Hepatocyte (in vitro differentiated cells): ENCODE measurements at places on chromosomes 2 and 18.

- H3K4me3 ChIP-seq: no peak overlapping the region
- no peaks in the 10 kb centered on the region for H3K36me3 ChIP-seq
Measured at GRCh38 chr2:10909050-10909995, 2.4 kb upstream of the KCNF1 start.

- peak; percentile 67 for DNase-seq
- no peak overlapping the region for H3K4me3 ChIP-seq
- no peak overlapping the region for H3K27ac ChIP-seq
- no peaks in the 10 kb centered on the region for H3K36me3 ChIP-seq
- H3K4me1 ChIP-seq: peaks cover 41% of the 10 kb centered on the region
Measured at GRCh38 chr2:215830304-215830703, 183.0 kb downstream of the MREG start.

- no peaks in the 10 kb centered on the region for H3K27me3 ChIP-seq
- H3K4me3 ChIP-seq: no peak overlapping the region
- H3K4me1 ChIP-seq: no peaks in the 10 kb centered on the region
- no peaks in the 10 kb centered on the region for H3K36me3 ChIP-seq
- DNase-seq: no peak
- H3K27ac ChIP-seq: no peak overlapping the region
Measured at GRCh38 chr18:78607784-78608183, 371.8 kb upstream of the SALL3 start.

- no peaks in the 10 kb centered on the region for H3K36me3 ChIP-seq
- DNase-seq: no peak
- no peak overlapping the region for H3K27ac ChIP-seq
- H3K27me3 ChIP-seq: no peaks in the 10 kb centered on the region
Measured at GRCh38 chr2:6808426-6808825, 57.3 kb downstream of the CMPK2 start.

- H3K4me3 ChIP-seq: no peak overlapping the region
- H3K36me3 ChIP-seq: no peaks in the 10 kb centered on the region
- DNase-seq: no peak
- no peaks in the 10 kb centered on the region for H3K27me3 ChIP-seq
- peaks cover 3% of the 10 kb centered on the region for H3K4me1 ChIP-seq
Measured at GRCh38 chr18:48569139-48569914, 30.5 kb downstream of the CTIF start.

DNA sequence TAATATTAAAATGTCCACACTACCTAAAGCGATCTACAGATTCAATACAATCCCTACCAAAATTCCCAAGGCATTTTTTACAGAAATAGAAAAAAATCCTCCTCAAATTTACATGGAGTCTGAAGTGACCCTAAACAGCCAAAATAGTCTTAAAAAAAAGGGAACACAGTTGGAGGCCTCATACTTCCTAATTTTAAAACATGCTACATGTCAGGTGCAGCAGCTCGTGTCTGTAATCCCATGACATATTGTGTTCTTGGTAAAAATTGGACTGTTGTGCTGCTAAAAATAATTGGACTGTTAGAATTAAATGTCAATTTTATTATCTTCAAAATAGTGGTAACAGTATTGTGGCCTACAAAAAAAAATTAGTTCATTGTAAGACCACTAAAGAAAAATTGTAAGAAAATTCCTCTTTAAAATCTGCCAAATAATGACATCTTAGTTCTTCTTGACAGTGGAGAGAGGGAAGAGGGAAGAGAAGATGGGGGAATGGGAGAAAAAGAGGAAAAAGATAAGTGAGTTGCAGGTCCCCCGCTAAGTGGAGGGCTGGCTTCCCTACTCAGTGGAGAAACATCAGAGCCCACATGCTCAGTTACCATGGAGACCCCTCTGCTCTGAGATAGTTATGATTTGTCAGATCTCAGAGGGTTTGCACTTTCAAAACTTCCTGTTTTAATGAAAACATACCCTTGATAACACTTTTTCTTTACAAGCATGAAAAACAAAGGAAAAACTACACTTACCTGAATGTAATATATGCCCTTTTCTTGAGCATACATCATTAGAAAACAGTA, 46.5 kb downstream of the UNC50 start:
- no peaks in the 10 kb centered on the region for H3K36me3 ChIP-seq
- H3K4me3 ChIP-seq: no peak overlapping the region
- no peak for DNase-seq
- no peak overlapping the region for H3K27ac ChIP-seq
- H3K4me1 ChIP-seq: no peaks in the 10 kb centered on the region
- H3K27me3 ChIP-seq: no peaks in the 10 kb centered on the region

- no peaks in the 10 kb centered on the region for H3K36me3 ChIP-seq
- H3K27me3 ChIP-seq: no peaks in the 10 kb centered on the region
- H3K27ac ChIP-seq: peak overlapping the region; percentile 91
- peak overlapping the region; percentile 81 for H3K4me3 ChIP-seq
Measured at GRCh38 chr2:71129114-71129901, 721 bp downstream of the MCEE start.

DNA sequence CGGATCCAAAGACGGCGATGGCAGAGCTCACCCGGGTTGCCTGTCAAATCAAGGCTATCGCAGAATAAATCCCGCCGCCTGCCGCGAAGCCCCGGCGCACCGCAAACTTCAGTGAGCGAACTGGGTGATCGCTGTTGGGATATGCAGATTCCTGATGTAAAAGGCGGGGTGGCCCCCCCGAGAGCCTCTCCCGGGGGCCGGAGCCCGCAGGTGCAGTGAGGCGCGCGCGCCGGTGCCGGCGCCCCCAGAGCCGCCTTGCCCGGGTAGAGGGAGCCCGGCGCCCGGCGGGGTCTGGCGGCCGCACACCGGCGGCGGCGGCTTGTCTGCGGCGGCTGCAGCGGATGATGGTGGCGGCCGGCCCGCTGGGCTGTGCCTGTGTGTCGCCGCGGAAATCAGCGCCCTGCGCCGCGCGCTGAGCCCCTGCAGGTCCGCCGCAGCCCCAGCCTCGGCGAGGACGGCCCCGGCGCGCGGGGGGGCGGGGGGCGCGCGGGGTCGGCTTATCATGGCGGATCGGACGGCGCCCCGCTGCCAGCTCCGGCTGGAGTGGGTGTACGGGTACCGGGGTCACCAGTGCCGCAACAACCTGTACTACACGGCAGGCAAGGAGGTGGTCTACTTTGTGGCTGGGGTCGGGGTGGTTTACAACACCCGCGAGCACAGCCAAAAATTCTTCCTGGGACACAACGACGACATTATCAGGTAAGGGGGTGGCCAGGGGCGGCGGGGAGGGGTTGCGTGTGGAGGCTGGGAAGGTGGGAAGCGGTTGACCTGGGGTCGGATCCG, 1.3 kb downstream of the EML6 start:
- DNase-seq: peak; percentile 54
- peaks cover 36% of the 10 kb centered on the region for H3K27me3 ChIP-seq
- no peak overlapping the region for H3K27ac ChIP-seq
- H3K4me1 ChIP-seq: peaks cover 4% of the 10 kb centered on the region
- H3K36me3 ChIP-seq: no peaks in the 10 kb centered on the region

DNA sequence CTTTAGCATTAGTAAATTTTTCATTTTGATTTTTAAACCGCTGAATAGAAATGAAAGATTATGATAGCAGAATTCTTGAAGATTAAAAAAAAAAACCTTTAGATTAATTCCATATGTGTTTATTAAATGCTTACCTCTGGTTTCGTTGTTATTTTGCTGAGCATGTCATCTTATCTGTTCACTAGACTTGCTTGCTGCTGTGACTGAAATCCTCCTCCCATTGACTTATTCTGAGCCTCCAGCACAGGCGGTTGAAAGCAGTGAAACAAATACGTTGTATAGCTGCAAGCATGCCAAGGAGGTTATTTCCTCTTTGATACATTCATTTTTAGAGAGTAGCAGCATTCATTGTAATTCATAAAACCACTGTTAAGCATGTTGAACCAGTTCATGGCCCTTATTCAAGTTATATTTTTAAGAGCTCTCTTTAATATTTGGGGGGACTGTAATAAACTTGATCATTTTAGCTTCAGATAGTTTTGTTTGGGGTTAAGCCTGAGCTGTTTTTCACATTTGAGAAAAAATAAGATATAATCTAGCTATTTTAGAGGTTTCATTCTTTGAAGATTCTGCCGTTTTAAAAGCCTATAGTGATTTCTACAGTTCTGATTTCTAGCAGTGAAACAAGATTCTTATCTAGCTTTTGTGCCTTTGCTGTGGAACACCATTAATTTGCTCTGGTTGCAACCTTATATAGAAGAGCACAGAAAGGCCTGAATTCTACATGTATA, at the start of gene HTR2B:
Gene HTR2B (minus strand): TSS at position 205 of the 731 bp plus-strand sequence. CDS start 1,278 bp downstream, outside the sequence.
- H3K4me3 ChIP-seq: no peak within 1 kb of the TSS
- peak within 1 kb of the TSS; percentile 37 for H3K27ac ChIP-seq
- H3K36me3 ChIP-seq: no peaks in the 10 kb centered on the region
- no peak for DNase-seq

GRCh38 chr2:25794544-25795276, 83.6 kb downstream of the ASXL2 start:
- H3K27me3 ChIP-seq: no peaks in the 10 kb centered on the region
- no peak for DNase-seq
- H3K27ac ChIP-seq: no peak overlapping the region
- H3K4me3 ChIP-seq: no peak overlapping the region
- no peaks in the 10 kb centered on the region for H3K36me3 ChIP-seq

GRCh38 chr2:17813010-17813741, 3.1 kb upstream of the MSGN1 start:
- H3K4me3 ChIP-seq: no peak overlapping the region
- no peaks in the 10 kb centered on the region for H3K4me1 ChIP-seq
- no peaks in the 10 kb centered on the region for H3K36me3 ChIP-seq
- no peaks in the 10 kb centered on the region for H3K27me3 ChIP-seq
- peak overlapping the region; percentile 51 for H3K27ac ChIP-seq
- no peak for DNase-seq

DNA sequence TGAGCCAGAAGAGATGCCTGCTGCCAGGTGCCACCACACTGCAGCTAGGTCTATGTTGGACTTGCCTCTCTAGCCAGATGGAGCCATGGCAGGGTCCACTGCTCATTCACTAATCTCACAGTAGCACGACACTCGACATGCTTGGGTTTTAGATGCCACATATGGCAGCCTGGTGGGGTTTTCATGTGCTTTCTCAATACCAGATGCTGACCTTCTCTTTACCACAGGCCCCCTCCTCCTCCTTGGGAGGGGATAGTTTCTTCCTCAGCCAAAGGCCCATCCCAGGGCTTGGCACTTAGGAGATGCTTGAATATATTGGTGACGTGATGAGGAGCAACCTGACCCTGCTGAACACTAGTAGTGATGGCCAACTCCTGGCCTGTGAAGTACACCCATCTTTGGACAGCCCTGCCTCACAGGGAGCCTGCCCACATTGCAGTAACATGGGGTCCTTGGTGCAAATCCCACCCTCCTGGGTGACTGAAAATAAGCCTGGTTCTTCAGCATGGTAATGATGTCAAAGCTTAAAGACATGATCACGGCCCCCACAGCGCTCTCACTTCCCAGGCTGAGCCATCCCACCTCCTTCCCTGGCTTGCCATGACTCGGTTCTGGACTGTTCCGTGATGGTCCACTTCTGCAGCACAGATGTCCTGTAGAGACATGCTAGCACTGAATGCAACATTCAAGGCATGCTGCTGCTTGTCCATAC, 227.5 kb downstream of the SH3RF3 start:
- no peak for DNase-seq
- H3K4me1 ChIP-seq: no peaks in the 10 kb centered on the region
- no peaks in the 10 kb centered on the region for H3K36me3 ChIP-seq
- H3K4me3 ChIP-seq: no peak overlapping the region
- H3K27ac ChIP-seq: no peak overlapping the region
